ENCODE measurements at places on chromosomes 6 and 20. TPM values are rescaled to one million over a fixed set of nuclear protein-coding genes. Genes with fewer than 3 reads are reported as not detected.

Gene CCN6
- not detected for total RNA-seq

GRCh38 chr20:10853176-10853575 is 179.4 kb upstream of the JAG1 start:
- DNase-seq: no peak

- DNase-seq: no peak
Measured at GRCh38 chr6:144739873-144740272, 454.7 kb downstream of the UTRN start.

DNA sequence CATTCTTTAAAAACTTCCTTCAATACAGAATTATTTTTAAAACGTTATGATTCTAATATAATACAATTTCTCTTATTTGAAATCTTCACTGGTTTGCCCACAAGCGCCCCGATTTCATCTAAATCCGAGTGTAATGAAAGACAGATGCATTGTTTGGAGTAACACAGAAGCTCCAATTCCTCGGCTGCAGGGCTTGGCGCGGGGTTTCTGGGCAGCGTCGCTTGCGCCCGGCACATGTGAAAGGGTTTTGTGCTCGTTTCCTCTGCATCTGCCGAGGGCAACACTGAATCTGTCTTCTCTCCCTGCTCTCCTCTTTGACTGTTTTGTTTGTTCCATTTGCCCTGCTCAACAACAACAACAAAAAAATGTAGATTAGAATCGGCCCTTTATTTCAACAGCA is 248.6 kb upstream of the QKI start:
- no peak for DNase-seq

DNA sequence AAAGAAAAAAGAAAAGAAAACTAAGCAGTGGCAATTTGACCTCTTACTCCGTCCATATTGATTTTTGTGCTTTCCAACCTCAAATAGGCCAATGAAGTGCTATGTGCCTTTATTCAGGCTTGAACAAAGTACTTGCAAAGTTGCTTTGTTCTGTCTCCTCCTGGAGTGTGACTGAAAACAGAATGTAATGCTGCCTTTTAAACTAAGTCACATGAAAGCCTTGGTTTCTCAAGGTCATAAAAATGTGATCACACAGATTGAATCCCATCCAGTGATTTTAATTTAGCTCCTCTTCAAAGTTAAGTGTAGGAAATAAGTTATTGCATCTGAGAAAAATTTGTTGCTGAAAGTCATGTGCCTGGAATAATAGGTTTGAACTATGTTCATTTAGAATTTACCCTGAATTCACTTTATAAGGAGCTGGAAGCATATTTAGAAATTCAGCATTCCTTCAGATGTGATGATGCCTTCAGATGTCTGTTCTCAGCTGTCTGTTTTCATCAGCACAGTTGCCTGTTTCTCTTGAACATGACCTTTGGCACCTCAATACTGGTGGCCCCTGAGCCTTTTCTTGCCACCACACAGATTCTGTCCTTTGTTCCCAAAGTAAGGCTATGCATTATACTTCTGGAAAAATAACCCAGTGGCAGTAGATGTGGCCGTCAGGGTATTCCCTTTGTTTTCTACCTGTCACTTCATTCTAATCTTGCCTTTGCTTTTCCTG is 48.8 kb downstream of the KIZ start:
- no peak for DNase-seq

Data from IMR-90 (cell line).